Activated T-helper 2 cell treated with anti-CD3 and anti-CD28 coated beads, Interferon-gamma antibody, Interleukin-2, Interleukin-4, amounts not matched to agents 10 μg/mL and 5 μg/mL and 100 μg/mL, durations not matched to agents 14 hours and 24 hours and 36 hours (primary cell): ENCODE measurements at places on chromosomes 7 and 10.

GRCh38 chr7:14235056-14235455 is 245.6 kb upstream of the ETV1 start:
- DNase-seq = no peak

- DNase-seq = no peak
Observed at GRCh38 chr10:31669357-31669756, 259.3 kb downstream of the ARHGAP12 start.

DNA sequence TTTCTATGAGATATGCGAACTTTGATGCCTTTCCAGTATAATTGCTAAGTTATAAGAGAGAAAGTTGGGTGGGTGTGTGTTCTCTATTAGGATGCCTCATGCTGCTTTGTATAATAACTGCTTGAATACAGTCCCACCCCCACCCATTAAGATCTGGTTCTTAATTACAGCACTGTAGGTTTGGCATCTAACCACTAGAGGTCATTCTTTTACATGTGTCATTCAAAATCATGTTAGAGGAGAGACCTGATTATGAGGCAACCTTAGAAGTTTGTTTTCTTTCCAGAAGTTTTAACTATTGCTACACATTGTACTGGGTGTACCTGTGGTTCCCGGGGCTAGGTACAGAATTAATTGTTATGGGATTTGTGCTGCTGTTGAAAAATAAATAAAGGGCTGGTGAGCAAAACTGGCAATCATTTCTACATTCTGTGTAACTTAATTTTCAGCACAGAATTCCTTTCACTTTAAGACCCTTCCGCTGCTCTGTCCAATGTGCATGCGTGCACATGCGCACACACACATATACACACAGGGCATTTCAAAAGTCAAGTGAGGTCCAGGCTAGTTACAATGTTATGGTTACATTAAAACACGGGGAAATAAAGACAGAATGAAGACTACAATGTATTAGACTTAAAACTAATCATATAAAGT is 1156.3 kb downstream of the SORCS3 start:
- DNase-seq = no peak

- DNase-seq = no peak
Observed at GRCh38 chr7:96004578-96004977, 232.2 kb downstream of the DYNC1I1 start.

DNA sequence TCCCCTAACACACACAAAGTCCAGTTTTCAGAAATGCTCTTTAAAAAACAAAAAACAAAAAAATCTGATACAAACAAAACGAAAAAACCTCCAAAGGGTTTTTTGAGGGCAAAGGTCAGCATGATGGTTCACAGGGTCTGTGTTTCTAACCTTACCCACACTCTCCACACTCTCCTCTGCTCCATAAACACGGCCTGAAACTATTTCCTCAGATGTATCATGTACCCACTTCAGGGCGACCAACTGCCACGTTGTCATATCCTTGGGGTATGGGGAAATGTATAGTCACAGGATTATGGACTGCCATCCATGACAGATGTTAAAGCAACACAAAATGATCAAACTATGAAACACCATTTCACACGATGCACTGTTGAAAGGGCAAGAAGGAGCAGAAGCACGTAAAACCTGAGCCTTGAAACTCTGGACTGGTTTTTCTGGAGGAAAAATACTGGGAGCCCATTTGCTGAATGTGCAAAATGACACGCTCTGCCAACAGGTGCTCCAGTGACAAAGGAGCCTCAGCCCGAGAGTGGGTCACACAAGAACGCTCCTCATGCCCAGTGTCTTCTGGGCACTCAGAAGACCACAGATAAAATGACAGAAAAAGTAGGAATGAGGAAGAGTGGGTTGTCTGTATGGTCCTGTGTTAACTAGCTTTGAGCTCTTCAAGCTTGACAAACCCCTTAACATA is 15.8 kb downstream of the NAPEPLD start:
- no peak for DNase-seq

GRCh38 chr7:98375664-98376063 is 25.2 kb downstream of the BAIAP2L1 start:
- no peak for DNase-seq

DNA sequence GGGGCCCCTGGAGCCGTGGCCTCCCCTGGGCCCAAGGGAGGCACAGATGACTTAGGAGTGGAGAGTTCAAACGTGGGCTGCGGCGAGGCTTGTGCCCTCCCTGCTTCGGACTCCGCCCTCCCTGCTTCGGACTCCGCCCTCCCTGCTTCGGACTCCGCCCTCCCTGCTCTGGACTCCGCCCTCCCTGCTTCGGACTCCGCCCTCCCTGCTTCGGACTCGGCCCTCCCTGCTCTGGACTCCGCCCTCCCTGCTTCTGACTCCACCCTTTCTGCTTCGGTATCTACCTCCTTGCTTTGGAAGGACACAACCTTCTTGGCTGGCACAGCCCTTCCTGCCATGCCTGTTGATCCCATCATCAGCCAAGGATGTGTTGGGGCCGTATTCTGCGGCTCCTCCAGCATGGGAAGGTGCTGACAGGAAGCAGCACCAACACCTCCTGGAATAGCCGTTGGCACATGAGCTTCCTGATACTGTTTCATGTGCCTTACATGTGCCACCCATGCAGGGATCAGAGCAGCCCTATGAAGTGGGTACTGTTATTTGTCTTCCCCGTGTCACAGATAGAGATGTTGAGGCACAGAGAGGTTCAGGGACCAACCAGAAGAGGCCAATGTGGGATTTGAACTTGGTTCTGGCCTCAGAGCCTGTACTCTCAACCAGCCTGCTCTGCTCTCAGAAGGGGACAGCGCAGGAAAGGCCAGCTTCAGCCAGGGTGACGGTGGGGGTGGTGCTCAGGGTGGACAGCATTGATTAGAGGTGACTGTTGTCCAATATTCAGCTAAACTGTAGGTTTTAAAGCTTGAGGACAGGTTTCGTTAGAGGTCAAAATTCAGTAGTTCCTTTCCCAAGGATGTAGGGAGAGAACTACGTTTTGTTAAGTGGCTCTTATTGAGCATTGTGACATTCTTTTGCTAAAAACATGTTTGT is 114.5 kb downstream of the NKX6-2 start:
- no peak for DNase-seq

DNA sequence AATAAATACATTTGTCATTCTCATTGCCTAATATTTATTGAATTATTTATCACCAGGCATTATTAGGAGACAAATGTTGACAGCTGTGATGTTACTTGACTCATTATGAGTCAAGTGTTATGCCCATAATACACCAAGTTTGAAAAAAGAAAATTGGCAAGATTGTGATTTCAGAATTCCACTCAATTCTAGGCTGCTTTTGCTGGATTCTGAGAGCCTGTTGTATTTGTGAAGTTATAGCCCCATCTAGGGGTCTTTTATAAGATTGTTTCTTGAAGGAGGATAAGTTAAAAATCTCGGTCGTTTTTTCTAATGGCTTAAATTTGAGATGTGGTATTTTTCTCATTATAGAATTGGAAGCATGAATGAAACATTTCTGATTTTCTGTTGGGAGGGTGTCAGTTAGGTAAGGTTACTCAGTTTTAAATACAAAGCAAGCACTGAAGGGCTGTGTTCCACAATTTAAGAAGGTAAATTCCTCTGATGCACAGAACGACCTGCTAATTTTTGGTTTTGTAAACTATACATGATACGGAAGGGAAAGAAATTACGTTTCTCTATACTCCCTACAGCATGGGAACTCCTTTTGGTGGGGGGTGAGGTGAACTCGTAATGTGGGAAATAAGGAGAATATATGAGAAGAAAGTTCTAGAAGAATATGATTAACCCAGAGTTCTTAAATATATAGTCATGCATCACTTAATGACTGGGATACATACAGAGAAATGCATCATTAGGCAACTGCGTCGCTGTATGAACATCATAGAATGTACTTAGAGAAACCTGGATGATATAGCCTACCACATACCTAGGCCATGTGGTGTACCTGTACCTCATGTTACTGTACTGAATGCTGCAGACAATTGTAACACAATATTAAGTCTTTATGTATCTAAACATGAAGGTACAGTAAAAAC is 2.6 kb downstream of the STK31 start:
- no peak for DNase-seq

GRCh38 chr10:29598851-29599311 is 35.9 kb downstream of the SVIL start:
- no peak for DNase-seq

DNA sequence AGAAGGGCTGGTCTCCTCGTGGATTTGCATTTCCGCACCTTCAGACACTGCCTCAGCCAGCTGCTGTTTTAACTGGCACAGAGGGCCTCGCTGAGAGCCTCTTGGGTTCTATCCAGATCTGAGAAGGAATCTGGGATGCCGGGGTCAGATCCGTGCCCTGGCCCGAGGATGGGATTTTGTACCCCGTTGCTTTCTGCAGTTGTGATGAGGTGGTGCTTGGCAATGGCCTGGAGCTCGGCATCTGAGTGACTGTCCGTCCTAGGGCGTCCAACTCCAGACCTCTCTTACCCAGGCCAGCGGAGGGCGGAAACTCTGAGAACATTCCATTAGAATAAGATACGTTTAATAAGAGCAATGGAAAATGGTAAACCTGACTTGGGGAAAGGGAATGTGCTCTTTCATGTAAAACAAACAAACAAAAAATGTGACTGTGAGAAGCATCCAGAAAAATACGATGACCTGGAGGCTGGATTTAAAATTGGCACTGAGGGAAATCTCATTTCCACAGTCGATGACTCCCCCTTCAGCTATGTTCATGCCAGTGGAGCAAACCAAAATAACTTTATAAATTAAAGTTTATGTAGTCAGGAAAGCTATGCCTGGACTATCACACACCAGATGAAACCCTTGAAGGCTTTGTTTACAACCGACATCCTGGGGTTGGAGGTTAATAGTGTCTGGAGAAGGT is 39.6 kb downstream of the GRK5 start:
- DNase-seq = no peak

DNA sequence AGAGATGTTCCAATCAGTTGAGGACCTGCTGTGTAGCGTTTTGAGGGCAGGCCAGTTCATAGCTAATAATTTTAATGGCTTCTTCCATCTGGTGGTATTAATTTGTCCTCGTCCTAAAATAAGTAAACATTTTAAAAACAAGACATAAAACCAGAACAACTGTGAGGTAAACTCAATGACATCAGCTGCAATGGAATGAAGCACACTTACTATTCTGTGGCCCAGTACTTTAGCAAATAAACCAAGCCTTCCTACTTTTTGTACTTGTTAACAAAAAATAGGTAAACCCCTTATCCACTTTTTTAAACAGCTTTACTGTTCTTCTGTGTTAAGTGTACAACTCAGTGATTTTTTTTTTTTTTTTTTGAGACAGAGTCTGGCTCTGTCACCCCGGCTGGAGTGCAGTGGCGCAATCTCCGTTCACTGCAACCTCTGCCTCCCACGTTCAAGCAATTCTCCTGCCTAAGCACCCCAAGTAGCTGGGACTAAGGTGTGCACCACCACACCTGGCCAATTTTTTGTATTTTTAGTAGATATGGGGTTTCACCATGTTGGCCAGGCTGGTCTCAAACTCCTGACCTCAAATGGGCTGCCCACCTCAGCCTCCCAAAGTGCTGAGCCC is 28.9 kb upstream of the FZD1 start:
- no peak for DNase-seq

DNA sequence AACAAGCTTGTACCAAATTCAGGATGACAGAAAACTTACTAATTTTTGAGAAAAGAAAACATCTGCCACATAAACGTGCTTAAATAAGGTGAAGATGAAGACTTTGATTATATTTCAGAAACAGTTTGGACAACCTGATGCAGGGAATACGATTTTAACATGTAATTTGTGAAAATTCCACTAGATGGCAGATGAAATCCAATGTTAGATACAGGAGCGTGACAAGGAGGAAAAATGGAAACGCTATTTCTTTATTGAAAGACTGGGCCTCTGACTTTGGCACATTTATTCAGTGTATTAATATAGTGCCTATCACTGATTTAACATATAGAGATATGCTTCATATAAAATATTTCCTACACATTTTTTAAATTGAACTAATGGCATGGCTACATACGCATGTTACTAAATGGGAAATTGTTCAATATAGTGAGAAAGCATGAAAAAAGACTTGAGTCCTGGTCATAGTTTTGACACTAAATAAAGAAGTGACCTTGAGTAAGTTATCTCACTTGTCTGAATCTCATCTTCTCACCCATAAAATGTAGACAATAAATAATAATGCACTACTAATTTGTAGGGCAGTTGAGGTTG is 60.7 kb downstream of the CD36 start:
- no peak for DNase-seq

DNA sequence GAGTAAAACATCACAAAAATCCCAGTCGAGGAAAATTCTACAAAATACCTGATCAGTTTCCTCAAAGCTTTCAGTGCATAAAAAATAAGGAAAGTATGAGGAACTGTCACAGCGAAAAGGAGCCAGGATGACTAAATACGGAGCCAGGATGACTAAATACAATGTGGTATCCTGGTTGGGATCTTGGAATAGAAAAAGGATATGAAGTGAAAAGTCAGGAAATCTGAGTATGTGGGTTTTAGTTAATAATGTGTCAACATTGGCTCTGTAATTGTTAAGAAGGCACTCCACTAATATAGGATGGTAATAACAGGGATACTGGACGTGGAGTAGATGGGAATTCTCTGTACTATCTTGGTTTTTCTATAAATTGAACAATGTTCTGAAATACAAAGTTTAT is 175.5 kb downstream of the SUGCT start:
- DNase-seq = no peak

DNA sequence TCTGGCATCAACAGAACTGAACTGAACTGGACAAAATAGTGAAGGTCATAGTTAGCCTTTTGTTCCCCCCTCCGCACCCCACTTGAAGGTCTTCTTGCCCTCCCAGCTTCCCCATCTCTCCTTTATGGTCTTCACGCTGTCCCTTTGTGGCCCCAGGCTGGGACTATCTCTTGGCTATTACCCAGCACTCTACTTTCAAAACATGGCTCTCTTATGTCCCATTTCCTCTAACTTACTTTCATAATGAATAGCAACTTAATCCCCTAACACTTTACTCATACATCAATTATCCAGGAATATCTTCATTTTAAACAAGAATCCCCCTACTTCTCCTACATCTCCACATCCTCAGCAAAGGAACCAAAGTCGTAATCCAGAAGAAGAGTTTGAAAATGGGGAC is 135.3 kb upstream of the ITGB1 start:
- DNase-seq = no peak

- DNase-seq = no peak
Observed at GRCh38 chr7:151395036-151395367, 14.8 kb downstream of the WDR86 start.

DNA sequence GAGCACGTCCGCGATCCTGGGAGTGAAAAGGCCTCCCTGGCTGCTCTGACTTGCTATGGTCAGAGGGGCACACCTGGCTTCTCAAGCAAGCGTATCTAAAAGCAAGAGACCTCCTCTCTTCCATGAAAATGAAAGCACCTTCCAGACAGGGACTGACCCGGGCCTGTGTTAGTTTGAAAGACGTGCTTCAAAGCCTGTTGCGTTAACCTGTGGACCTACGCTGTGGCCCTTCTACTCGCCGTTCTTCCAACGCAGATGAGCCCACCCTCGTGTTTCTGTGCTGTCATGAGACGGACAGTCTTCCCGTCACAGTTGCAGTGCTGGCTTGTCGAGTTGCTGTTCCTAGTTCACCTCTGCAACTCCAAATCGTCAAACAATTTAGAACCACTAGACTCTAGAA is 15.5 kb upstream of the GDI2 start:
- DNase-seq = no peak

GRCh38 chr10:17022896-17023295 is 106.7 kb downstream of the CUBN start:
- no peak for DNase-seq

- no peak for DNase-seq
Observed at GRCh38 chr10:115830265-115830970, 442.6 kb downstream of the GFRA1 start.
